ENCODE measurements at places on chromosomes 7 and 10. TPM values are rescaled to one million over a fixed set of nuclear protein-coding genes. Genes with fewer than 3 reads are reported as not detected.

ZNF33B gene
- total RNA-seq: 6.7 TPM

PTN gene
- not detected for total RNA-seq

ACTR3C gene
- total RNA-seq: not detected

CAMK2B gene
- 0.27 TPM for total RNA-seq

PAPSS2 gene
- total RNA-seq: 20.7 TPM

GIMAP5 gene
- not detected for total RNA-seq

INHBA gene
- total RNA-seq: 0.42 TPM

CALML3 gene
- not detected for total RNA-seq

COG5 gene
- 8.9 TPM for total RNA-seq

GFRA1 gene
- total RNA-seq: 10.2 TPM

RHOBTB1 gene
- 6.4 TPM for total RNA-seq

OGDHL gene
- total RNA-seq: 0.23 TPM

PPP3CB gene
- total RNA-seq: 17.1 TPM

STEAP1B gene
- 0.13 TPM for total RNA-seq

POLR3A gene
- 14.8 TPM for total RNA-seq

RBP4 gene
- 8.8 TPM for total RNA-seq

EGR2 gene
- 0.43 TPM for total RNA-seq

GPR146 gene
- total RNA-seq: 1.9 TPM

KRIT1 gene
- total RNA-seq: 29.5 TPM

SGCE gene
- 53.6 TPM for total RNA-seq

SMKR1 gene
- 11.8 TPM for total RNA-seq

CLDN3 gene
- 1.2 TPM for total RNA-seq

TMEM26 gene
- 0.07 TPM for total RNA-seq

SFXN3 gene
- 54.1 TPM for total RNA-seq

GRID1 gene
- total RNA-seq: 0.24 TPM

ABCC2 gene
- 164 TPM for total RNA-seq

AQP1 gene
- total RNA-seq: 0.36 TPM

SCIN gene
- total RNA-seq: 0.49 TPM

MBL2 gene
- not detected for total RNA-seq

TRPV5 gene
- not detected for total RNA-seq

UROS gene
- total RNA-seq: 59.2 TPM

SBDS gene
- total RNA-seq: 104 TPM

SPDYE2 gene
- not detected for total RNA-seq

CC2D2B gene
- total RNA-seq: 0.13 TPM

PAPOLB gene
- total RNA-seq: not detected

PTPN20 gene
- 4.3 TPM for total RNA-seq

CPN1 gene
- 0.24 TPM for total RNA-seq

HPSE2 gene
- total RNA-seq: not detected

PLAC9 gene
- not detected for total RNA-seq

LBX1 gene
- total RNA-seq: not detected

PAX2 gene
- 0.15 TPM for total RNA-seq

TAS2R5 gene
- 0.29 TPM for total RNA-seq

LMOD2 gene
- not detected for total RNA-seq

ANKRD2 gene
- total RNA-seq: 4.7 TPM

FAM13C gene
- 0.06 TPM for total RNA-seq

CBLL1 gene
- 30.9 TPM for total RNA-seq

PON1 gene
- 0.94 TPM for total RNA-seq

TWIST1 gene
- total RNA-seq: 3.8 TPM

ASAH2 gene
- 3.6 TPM for total RNA-seq

GRIFIN gene
- total RNA-seq: not detected

CCNJ gene
- 5.7 TPM for total RNA-seq

ZNF273 gene
- 2.9 TPM for total RNA-seq

SPDYE18 gene
- total RNA-seq: not detected

PSMG3 gene
- total RNA-seq: 118 TPM

CDH23 gene
- 2.0 TPM for total RNA-seq

Measured in A549 treated with CORT108297 at 1 μM for 4 hours (cell line).